Heart right ventricle (tissue), 16 donors: ENCODE measurements at places on chromosomes 13 and 19. TPM values are rescaled to one million over a fixed set of nuclear protein-coding genes. Genes with fewer than 3 reads are reported as not detected.

- H3K4me1 ChIP-seq, result no peaks in the 10 kb centered on the region
- no peak for DNase-seq
Observed at GRCh38 chr13:100872761-100873160, 198.2 kb upstream of the TMTC4 start.

GRCh38 chr13:67369895-67370660, 139.9 kb upstream of the PCDH9 start:
- H3K4me1 ChIP-seq, result no peaks in the 10 kb centered on the region
- no peak overlapping the region for H3K27ac ChIP-seq
- H3K36me3 ChIP-seq, result no peaks in the 10 kb centered on the region
- H3K4me3 ChIP-seq, result no peak overlapping the region

DNA sequence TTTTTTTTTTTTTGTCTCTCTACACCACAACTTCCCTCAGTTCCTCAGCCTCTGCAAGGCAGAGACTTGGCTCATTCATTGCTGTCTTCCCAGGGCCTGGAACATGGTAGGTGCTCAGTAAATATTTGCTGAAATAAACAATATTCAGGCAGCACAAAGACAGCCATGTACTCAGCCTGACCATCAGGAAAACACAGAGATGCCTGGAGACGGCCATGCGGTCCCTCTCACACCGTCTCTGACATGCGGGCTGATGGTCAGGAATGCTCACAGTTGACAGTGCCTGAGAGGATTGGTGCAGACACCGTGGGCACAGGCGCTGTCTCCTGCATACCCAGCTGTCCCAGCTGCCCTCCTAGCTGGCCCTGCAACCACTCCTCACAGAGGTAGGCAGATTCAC, 924 bp downstream of the PRAM1 start:
- no peak overlapping the region for H3K27ac ChIP-seq
- DNase-seq, result no peak
- H3K4me3 ChIP-seq, result no peak overlapping the region
- peaks cover 9% of the 10 kb centered on the region for H3K4me1 ChIP-seq
- H3K27me3 ChIP-seq, result no peaks in the 10 kb centered on the region

Gene CGB5
- polyA plus RNA-seq, result not detected

Gene CAPN12
- 1.1 TPM for polyA plus RNA-seq
